Left cardiac atrium (tissue), 4 donors: ENCODE measurements at places on chromosomes 7 and 10. TPM values are rescaled to one million over a fixed set of nuclear protein-coding genes. Genes with fewer than 3 reads are reported as not detected.

DNA sequence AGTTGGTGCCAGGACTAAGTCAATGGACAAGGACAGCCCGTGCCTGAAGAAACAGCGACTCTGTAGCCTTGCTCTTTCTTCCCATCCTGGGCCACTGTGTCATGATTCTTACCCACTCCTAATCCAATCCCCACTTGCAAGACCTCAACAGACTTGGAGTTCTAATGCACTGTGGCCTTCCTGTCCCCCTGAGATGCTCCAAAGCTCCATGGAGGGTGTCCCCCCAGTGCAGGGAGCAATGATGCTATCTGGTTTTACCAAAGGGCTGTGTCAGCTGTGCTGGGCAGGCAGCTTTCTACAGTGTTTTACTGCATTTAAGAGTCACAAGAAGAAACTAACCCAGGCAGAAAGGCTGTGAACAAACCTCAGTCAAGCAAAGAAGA lies 108.1 kb downstream of the PRKAG2 start:
- DNase-seq: no peak

DNA sequence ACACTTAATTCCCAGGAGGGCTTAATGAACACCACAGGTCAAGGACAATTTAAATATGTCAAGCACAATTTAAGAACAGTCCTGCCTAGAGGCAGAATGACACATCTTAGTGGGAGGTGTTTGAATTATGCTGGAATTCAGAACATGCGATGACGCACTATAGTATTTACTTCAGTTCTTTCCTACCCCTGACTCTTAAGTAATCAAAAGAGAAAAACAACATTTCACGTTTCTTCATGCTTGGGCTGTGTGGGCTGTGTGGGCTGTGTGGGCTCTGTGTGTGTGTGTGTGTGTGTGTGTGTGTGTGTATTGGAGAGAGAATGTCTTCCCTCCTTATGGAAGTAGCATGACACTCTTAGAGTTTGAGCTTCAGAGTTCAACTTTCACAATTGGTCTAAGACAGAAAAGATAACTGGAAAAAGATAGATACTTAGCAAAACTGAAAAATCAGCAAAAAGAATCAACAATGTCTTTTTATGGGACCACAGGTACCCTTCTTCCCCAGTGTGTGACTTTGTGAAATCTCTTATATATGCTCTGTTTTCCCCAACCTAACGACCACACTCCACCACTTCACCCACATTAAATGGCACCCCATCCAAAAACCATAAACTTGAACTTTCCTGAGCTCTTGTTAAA lies 33.7 kb upstream of the CABCOCO1 start:
- DNase-seq: no peak

The PPP1R9A gene
- 27.7 TPM for total RNA-seq

The NPFFR1 gene
- 0.12 TPM for total RNA-seq
